ENCODE measurements at places on chromosomes 2 and 18.

GRCh38 chr18:49726675-49726963, 86.7 kb downstream of the ACAA2 start:
- no peak for DNase-seq

DNA sequence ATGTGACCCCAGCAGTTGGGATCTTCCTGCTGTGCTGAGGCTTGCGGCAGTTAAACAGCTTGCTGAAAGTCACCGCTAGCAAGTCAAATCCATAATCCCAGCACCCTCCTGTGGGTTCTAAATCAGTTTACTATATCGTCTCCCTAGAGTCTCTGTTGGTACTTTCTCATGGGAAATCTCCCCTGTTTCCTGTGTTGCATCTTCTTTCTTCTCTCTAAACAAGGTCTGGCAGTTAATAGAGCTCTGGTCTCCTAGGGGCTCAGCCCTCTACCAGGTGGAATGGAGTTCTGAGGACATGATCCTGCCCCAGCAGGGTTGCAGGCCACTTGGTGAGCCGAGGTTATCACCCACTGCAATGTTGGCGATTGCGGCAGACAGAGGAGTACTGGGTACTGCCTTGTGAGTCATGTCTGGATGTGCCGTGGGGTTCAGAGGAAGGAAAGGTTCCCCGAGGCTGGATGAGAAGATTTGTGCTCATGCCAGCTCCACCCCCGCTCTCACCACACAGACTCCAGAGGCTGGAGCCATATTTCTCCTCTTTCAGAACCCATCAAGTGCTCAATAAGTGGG, 59.4 kb upstream of the SIX2 start:
- DNase-seq, result no peak

- no peak for DNase-seq
Measured at GRCh38 chr2:5369510-5369909, 322.7 kb upstream of the SOX11 start.

GRCh38 chr2:126909366-126909765, 10.7 kb downstream of the TEX51 start:
- no peak for DNase-seq

- no peak for DNase-seq
Measured at GRCh38 chr2:60899230-60899891, 18.0 kb downstream of the REL start.

DNA sequence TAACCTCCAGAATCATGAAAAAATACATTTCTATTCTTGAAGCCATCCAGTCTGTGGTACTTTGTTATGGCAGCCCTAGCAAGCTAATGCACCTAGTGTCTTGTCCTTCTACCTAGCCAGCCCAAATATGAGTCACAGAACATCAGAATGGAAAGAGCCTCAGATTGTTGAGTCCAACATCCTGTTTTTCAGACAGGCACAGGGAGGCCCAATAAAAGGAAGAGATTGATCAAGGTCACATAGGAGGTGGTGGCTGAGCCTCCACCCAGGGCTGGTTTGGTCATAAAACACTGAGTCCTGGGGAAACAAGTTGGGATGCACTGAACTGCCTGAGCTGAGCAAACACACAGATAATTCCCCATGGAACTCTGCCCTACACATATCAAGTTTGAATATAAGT, 195.5 kb downstream of the TTC32 start:
- no peak for DNase-seq

- no peak for DNase-seq
Measured at GRCh38 chr2:178632729-178633128, 152.5 kb downstream of the PLEKHA3 start.

GRCh38 chr2:9057939-9058761, 54.7 kb upstream of the MBOAT2 start:
- no peak for DNase-seq

GRCh38 chr2:198115201-198115600, 310.8 kb downstream of the PLCL1 start:
- DNase-seq, result no peak

DNA sequence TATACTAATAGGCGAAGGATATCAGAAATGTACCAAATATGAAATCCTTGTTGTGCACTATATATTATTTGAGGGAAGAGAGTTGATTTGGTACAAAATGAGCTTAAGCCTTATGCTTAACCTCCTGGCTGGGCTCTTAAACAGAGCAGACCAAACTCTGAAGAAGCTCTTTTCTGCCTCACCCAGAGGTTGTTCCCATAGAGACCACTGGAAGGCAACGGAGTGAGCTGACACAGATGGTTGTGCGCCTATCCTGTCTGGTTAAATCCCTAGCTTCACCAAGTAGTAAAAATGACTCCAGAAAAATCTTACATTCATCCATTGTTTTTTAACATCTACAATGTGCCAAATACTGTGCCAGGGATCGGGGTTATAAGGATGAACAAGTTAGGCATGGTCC, 55.9 kb upstream of the NOL4 start:
- no peak for DNase-seq

DNA sequence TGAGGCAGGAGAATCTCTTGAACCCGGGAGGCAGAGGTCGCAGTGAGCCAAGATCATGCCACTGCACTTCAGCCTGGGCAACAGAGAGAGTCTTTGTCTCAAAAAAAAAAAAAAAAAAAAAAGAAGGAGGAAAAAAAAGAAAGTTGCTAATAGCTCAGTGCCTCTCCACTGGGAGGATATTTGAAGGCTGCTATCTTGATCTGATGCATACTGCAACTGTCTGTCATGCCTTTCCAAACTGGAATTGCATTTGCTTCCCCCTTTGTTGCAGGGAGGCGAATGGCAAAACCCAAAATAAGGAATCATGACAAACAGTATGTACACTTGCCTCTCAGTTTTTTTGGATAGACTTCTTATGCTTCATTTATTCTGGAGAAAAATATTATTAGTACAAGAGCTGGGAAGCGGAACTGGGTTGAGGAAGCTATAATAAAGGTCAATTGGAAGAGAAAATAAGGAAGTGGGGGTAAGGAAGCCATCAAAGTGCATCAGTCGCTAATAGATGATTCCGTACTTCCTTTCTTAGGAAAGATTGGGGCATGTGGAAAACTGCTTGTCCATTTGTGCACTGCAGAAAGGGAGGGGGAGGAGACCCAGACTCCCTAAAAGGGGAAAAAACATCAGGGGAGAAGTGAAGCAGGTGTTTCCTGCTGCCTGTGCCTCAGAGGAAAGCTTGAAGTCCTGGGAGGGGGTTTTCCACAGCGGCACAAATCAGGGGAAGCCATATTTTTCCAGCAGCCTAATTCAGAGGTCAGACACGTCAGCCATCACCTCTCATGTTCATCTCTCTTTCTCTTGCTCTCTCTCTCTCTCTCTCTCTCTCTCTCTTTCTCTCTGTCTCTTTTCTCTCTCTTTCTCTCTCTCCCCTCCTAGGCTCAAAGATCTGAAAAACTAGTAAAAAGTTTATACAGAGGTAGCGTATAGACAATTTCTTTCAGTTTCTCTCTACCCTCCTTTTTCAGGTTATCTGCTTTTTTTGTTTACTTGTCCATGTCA, 301.4 kb upstream of the TNP1 start:
- DNase-seq, result no peak

DNA sequence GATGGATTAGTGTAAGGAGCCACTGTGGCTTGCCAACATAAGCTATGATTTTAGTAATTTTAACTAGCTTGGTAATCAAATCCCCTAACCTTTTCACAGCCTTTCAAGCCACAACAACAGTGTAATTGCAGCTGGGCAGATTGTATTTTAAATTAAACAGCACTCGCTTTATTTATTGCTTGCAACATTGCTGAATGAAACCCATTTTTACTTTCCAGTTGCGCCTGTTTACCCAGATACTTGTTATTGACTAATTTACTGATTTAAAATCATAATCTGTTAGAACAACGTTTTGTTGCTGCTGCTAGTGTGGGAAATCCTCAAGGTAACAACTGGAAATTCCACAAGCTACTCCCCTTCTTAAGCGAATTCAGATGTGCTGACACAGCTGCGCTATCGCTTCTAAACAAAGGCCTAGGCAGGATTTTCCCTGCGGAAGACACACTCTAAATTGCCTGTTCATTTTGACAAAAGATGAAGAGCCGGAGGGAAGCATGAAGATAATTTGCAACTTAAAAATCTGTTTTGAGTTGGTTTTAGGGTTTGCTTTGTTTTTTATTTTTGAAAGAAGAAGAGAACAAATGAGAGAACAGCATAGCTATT, 283.9 kb downstream of the ALPK2 start:
- DNase-seq, result no peak

Data from Panc1 (cell line).